ENCODE measurements at places on chromosomes 3 and 15. TPM values are rescaled to one million over a fixed set of nuclear protein-coding genes. Genes with fewer than 3 reads are reported as not detected.

- DNase-seq, result no peak
These were observed 6.9 kb upstream of the PPP1R2 start for GRCh38 chr3:195549931-195550519.

GRCh38 chr3:29277249-29277648 lies 3.6 kb upstream of the RBMS3 start:
- DNase-seq, result no peak

ARPP21 gene
- not detected for total RNA-seq

BTLA gene
- total RNA-seq, result 0.17 TPM

CDC25A gene
- 7.3 TPM for total RNA-seq

Measured in renal cortical epithelial cell (primary cell).